ENCODE measurements at places on chromosomes 11 and 22.

GRCh38 chr11:13111813-13112130, 102.7 kb downstream of the RASSF10 start:
- no peak for DNase-seq

- no peak for DNase-seq
Measured at GRCh38 chr11:123419731-123420452, 10.2 kb upstream of the GRAMD1B start.

- DNase-seq: no peak
Measured at GRCh38 chr11:60989093-60989650, 17.7 kb downstream of the CD6 start.

- no peak for DNase-seq
Measured at GRCh38 chr11:125086633-125087296, 23.7 kb downstream of the SLC37A2 start.

DNA sequence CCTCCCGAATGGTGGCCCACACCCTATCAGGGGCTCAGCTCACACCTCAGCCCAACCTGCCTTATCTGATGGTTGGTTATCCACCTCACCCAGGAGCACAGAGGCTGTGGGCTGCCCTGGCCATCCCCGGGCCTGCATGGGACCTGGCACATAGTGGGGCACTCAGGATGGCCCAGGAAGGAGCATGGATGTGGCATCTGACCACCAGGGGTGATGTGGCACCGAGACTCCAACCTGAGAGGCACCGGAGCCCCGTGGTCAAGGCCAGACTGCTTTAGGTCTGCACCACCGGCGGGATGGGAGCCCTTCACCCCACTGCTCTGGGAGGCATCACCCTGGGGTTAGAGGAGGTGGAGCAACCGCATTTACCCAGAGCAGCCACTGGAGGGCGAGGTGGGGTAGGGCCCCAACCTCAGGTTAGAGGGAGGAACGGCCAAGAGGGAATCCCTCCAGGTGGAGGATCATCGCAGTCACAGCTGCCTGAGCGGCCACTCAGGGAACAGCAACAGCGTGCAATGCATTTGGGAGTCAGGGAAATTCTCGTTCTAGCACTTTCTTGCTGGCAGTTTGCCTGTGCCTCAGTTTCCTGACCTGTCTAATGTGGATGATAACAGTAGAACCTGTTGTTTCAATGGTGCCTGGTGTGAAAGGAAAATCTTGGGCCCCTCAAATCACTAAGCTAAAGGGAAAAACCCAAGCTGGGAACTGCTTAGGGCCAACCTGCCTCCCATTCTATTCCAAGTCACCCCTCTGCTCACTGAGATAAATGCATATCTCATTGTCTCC, 52.9 kb upstream of the CARS1 start:
- DNase-seq: peak; percentile 69

DNA sequence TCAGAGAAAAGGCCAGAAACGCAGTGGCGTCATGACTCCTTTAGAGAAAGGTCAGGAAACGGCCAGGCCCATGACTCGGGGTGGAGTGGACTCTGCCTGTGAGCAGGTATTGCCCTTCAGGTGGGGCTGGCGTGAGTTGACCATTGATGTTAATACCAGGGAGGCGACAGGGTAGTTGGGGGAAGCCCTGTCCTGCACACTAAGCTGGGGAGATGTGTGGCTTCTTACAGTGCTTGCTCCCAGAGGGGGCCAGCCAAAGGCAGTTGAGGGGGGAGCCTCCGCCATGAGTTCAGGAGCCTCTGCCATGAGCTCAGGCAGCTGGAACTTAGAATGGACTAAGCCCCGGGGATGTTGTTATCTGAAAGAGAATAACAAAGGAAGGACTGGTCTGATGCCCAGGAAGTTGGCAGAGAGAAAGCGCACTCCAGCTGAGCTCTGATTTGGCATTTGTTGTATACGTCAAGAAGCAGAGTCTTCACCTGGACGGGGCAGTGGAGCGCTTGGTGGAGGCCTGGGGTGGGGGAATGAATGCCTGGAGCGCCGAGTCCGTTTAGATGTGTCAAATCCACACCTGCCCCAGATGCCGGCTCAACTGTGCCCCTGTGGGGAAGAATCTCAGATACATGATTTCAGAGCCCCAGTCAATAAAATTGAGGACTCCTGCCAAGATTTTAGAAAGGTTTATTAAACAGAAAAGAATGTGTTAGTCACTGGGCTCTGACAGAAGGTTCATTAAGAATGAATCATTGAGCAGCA, 222.5 kb downstream of the TBC1D22A start:
- no peak for DNase-seq

DNA sequence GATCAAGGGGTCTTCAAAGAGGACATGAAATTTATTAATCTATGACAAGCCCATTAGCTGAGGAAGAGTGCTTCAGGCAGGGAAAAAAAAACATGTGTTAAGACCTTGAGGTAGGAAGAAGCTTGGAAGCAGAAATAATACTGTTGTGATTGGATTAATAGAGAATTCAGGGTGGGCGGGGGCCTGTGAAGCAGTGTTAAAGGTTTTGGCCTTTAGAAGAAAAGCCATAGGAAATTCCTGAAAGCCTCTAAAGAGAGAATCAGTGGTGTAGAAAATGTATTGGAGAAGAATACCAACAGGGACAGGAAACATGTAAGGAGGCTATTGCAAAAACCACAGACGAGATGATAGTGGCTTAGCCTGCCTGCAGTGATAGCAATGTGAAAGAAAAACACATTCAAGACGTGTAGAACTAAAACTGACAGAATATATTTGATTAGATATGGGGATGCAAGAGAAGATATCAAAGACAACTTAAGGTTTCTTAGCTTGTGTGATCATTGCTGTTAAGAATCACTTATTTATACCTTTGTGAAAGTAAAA, 404.4 kb upstream of the ANO3 start:
- no peak for DNase-seq
